ENCODE measurements at places on chromosomes 5 and 9.

GRCh38 chr5:15009420-15009819 is 137.8 kb upstream of the ANKH start:
- DNase-seq, result no peak

- no peak for DNase-seq
Observed at GRCh38 chr9:98099346-98099745, 19.7 kb downstream of the TRIM14 start.

DNA sequence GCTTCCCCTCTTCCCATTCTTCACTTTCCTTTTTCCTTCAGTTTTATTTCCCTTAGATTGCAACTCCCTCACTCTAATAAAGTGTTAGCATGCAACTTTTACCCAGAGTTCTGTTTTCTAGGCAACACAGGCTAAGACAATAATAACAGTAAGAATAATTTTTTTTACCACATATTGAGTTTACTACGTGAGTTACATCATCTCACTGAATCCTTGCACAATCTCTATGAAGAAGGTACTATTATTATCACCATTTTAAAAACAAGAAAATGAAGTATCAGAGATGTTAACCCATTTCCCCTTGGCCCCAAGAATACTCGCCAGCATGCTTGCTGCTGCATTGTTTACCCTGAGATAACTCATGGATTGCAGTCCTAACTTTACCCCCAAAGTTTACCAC is 53.7 kb upstream of the SMIM32 start:
- DNase-seq, result no peak

DNA sequence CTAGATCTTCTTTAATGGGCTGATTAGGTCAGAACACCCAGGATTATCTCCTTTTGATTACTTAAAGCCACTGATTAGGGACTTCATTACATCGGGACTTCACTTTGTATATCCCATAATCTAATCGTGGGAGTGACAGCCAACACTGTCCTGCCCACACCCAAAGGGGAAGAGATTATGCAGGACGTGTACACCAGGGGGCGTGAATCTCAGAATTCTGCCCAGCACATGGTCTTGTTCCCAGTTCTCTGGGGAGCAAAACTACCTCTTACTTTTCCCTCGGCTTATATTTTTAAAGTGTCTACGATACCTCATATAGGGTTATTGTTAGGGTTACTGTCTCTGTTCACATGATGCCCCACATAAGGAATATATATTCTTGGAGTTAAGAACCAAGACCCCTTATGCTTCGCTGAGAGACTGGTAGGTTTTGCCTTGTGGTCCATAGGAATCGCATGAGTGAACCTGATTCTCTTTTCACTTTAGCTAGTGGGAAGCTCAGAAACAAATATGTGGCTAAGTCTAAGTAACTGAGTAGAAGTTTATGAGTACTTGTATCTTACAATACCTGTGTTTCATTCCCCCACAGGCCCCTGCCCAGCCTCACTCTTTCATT is 192.7 kb downstream of the GNA14 start:
- peak; percentile 2 for DNase-seq

- no peak for DNase-seq
Observed at GRCh38 chr5:179123491-179124272, 63.5 kb downstream of the ZNF354C start.

DNA sequence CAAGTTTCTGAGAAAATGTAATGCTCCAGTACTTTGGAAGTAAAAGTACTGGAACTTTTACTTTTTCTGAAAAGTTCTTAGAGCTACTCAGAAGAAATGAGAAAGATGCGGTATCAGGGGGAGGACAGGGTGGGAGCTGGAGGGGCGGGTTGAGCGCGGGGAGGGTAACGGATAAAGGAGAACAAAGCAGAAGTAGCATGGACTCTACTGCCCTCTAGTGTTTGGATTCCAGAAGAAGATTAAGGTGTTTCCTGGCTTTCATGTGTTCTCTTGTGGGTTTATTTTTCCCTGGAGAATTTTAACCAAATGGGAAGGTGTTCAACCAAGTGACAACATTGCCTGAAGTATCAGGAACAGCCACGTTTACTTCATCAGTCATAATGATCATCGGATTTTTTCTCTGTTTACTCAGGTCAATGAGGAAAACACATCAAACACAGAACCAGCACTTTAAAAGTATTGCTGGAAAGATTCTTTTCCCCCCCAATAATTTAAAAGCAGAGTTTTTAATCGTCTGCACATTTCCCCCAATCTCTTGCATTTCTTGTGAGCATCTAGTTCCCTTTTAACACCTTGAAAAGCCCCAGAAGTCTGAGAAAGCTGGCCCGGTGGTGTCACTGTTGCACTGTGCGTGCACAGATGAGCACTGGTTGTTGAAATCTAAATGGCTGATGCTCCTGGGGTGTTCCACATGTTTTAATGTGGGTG is 190.6 kb downstream of the MPDZ start:
- peak; percentile 48 for DNase-seq

DNA sequence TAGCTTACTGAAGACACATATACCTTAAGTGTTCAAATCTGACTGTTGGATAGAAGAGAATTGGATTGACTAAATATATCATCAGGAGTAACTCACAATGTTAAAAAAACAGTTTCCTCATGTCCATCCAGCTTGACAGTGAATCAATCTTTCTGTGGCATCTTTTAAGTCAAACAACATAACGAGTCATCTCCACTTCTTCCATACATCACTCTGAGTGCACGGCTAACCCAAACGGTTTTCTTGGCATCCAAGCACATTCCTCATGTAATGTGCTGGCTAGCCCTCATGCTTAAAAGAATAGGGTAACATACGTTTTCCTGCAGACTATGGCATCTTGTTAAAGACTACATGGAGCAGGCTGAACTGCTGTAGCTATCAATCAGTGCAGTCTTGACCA is 291.5 kb upstream of the TRPC7 start:
- DNase-seq, result no peak

DNA sequence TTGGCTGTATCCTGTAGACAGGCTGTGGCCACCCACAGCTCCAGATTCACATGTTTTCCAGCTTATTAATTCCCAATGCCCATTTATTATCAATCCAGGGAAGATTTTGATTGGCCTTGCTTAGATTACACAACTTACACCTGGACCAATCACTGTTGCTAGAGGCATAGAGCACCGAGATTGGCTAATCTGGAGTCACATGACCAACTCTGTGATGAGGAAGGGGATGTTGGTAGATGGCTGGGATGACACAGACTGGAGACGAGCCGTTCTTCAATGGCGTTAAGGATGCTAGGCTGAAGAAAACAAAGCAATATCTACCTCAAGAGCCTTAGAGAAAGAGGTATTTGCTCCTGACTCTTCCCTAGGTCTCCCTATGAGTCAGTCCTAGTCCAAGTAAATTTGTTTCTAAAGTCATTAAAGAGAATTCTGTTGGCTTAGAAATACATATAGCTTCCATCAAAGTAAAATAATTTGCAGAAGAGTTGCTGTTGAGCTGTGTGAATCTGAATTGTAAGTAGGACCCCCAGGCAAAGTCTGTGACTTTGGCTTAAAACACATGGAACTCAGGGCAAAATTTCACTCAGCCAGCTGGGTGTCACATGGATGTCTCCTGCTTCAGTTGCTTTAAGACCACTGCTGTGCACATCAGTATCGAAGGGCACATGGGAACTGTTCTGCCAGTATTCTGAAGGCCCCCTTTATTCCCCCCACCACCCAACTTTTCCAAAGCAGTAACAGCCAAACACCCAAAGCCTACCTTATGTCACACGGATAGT is 326.4 kb upstream of the KLF4 start:
- no peak for DNase-seq

DNA sequence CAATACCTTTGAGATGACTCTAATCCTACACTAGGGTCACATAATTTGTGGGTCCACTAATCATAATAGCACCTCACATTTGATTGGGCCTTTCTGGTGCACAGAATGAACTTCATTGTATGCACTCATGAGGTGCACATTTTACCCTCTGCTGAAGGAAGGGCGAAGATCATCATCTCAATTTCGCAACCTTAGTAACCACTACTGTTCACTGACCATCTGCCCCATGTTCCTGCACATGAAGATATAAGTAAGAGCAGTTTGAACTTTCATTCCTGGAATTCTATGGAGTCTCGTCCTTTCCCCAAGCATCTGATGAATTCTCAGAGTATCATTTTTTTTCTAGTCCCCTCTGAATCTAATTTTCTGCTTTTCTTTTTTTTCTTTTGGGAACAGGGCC is 21.2 kb downstream of the GAS1 start:
- DNase-seq, result no peak

GRCh38 chr9:79759460-79759859 is 187.7 kb downstream of the TLE4 start:
- no peak for DNase-seq

DNA sequence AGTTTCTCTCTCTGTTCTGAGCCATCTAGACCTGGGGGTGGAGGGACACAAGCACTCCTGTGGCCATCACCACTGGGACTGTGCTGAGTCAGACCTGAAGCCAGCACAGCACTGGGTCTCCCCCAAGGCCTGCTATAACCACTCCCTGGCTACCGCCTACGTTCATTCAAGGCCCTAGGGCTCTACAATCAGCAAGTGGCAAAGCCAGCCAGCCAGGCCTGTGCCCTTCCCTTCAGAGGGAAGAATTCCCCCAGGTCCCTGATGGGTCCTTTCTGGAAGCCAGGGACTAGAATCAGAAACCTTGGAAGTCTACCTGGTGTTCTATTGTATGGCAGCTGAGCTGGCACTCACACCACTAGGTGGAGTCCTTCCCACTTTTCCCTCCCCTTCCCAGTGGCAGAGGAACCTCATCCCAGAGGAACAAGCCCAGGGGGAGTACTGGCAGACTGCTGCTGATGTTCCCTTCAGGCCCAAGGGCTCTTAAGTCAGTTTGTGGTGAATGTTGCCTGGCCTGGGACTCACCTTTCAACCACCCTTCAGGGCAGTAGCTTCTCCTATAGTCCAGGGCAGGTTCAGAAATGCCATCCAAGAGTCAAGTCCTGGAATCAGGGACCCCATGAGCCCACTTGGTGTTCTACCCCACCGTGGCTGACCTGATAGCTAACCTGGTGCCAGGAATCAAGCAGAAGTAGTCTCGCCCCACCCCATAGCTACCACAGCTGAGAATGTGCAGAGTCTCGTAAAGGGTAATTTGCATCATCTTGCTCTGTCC is 20.0 kb downstream of the JMY start:
- peak; percentile 9 for DNase-seq
